ENCODE measurements at places on chromosomes 6 and 20.

GRCh38 chr20:15100506-15101160 lies 763.2 kb upstream of the FLRT3 start:
- no peak for DNase-seq

GRCh38 chr6:168408504-168409136 lies 32.4 kb upstream of the SMOC2 start:
- no peak for DNase-seq

DNA sequence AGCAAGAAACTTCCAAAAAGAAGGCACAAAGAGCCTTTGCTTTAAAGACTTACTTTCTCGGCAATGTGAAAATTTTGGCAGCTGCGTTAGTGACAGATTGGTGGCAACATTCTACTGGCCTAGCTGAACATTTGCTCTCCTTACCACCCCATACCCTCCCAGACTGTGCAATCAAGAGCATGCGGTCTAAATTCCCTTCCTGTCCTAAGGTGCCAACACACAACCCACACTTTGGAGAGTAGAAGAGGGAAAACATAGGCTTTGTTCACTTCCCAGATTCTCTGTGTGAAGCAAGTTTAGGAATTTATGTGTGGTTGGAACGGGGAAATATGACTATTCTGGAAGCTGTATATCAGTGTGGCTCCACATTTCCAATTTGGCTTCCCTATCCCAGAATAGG lies 29.8 kb upstream of the NEDD9 start:
- no peak for DNase-seq

DNA sequence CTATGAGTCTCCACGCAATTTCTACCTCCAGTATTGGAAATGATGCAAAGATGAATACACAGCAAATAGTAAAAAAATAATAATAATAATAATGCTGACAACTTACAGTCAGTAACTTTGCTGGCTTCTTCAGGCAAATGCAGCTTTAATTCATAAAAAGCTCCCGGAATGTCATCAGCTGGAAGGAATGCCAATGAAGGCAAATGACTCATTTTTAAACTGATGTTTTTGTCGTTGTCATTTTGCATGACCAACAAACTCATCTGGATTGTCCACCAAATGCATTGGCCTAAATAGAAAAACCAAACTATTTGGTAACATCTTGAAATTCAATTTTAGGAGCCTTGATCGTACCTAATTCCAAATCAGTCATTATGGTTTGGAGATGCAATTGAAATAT lies 217.1 kb downstream of the ALDH8A1 start:
- no peak for DNase-seq

- DNase-seq, result no peak
Observed at GRCh38 chr6:168147205-168147738, 68.3 kb upstream of the FRMD1 start.

- no peak for DNase-seq
Observed at GRCh38 chr6:149223120-149223903, 94.2 kb upstream of the TAB2 start.

- DNase-seq, result no peak
Observed at GRCh38 chr6:120493505-120493904, 840.8 kb downstream of the TBC1D32 start.

- no peak for DNase-seq
Observed at GRCh38 chr6:125213939-125214338, 60.4 kb downstream of the TPD52L1 start.

GRCh38 chr6:3119040-3119723 lies 671 bp downstream of the BPHL start:
- no peak for DNase-seq

- no peak for DNase-seq
Observed at GRCh38 chr6:56549014-56549413, 93.7 kb downstream of the DST start.

DNA sequence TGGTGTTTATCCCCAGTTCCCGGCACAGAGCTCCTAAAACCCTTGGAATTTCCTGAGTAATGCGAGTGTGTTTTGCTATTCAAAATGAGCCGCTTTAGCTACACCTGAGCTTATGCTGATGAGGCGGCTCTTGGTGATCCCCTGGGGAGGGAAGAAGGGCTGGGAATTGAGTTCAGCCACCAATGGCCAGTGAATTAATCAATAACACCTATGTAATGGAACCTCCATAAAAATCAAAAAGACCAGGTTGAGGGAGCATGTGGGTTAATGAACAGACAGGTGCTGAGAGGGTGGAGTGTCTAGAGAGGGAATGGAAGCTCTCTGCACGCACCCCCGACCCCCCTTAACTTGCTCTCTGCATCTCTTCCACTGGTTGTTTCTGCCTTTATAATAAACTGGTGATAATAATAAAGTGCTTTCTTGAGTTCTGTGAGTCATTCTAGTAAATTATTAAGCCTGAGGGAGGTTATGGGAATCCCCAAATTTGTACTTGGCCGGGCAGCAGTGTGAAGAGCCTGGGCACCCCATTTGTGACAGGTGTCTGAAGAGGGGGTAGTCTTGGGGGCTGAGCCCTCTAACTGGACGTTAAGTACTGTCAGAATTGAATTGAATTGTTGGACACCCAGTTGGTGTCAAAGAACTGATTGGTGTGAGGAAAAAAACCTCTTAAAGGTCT lies 24.6 kb upstream of the SERPINB1 start:
- no peak for DNase-seq

DNA sequence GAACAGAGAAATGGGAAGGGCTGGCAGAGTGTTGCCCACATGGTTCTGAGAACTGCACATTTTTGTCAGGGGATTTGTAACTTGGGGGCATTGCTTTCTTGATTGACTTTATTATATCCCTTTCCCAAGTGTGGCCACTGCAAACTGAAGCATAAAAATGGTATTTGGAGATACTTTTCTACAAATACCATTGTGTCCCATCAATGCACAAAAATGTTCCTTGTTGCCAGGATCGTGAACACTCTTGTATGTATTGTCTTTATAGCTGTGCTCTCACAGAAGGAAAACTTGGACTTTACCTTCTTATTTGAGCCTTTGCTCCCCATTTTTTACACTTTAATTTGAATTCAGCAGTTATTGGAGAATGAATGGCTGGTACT lies 57.1 kb upstream of the C20orf144 start:
- no peak for DNase-seq

DNA sequence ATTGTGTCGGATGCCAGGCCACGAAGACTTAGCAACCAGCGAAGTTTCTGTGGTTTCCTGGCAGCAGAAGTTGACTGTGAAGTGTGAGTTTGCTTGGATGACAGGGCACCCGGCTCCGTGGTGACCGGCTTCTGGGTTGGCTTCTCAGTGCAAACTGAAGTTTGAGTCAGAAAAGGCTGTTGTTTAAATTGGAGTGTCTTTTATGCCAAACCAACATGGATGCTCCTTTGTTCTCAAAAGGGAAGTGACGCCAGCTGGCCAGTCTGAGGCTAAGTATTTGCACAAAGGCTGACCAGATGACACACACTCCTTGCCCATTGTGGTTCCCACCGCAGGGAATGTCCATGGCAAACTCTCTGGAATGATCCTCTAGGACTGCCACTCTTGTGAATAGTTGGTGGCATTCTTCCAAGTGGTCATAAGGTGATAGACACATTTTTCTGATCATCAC lies 164.8 kb upstream of the QKI start:
- DNase-seq, result no peak

- no peak for DNase-seq
Observed at GRCh38 chr20:62025832-62026563, 39.7 kb downstream of the TAF4 start.

- DNase-seq, result no peak
Observed at GRCh38 chr20:37852666-37853065, 50.3 kb upstream of the VSTM2L start.

DNA sequence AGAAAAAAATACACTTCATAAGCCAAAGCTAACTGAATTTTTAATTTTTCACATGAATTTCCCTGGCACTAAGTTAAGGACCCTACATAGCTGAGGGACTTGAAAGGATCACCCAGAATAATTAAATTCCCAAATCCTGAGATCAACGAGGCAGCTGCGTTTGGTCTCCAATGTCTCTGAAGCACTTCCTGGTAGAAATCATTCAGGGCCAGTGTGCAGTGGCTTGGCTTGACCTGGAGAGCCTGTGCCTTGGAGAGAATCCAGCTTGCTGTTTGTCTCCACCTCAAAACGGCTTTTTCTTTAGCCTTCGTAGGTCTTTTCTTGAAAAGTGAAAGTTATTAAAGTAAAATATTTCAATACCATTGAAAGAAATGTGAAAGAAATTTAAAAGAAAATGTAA lies 92.4 kb downstream of the SMOC2 start:
- no peak for DNase-seq

GRCh38 chr20:35617397-35618262 lies 2.0 kb downstream of the SPAG4 start:
- no peak for DNase-seq

DNA sequence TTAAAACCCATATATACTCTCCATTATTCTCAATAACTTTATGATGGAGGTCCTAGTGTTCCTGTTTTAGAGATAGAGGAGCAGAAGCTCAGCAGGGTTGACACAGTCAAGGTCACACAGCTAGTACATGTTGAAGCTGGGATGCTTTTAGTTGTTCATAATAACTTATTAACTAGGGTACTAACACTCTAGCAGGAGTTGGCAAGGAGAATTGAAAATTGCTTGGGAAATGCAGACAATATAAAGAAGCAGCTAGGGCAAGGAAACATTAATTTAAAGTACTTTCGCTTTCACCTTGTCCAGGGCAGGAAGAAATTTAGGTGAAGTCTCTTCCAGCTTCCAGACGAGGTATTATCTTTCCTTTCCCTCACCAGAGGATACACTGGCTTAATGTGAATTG lies 133.7 kb downstream of the RCAN2 start:
- DNase-seq, result no peak

DNA sequence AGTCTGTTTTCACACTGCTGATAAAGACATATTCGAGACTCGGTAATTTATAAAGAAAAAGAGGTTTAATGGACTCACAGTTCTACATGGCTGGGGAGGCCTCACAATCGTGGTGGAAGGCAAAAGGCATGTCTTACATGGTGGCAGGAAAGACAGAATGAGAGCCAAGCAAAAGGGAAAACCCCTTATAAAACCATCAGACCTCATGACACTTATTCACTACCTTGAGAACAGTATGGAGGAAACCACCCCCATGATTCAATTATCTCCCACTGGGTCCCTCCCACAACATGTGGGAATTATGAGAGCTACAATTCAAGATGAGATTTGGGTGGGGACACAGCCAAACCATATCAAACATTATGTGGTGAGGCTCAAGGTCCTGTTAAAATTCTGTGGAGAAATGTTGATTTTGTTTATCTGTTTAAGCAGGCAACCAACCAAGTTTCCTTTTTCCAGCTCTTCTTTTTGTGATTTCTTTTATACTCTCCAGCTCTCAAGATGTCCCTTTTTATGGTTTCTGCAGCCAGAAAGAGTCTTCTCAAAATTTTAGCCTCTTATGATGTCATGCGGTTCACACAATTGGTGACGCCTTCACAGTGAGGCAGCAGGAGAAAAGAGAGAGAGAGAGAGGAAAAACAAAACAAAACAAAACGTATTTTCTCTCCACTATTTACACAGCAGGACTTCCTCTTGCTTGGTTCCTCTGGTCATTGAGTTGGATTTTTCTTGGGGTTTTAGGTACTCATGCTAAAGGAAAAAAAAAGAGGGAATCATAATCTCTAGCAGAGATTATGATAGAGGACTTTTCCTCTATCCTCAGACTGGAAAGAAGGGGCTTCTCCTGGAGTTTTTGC lies 18.0 kb downstream of the AIG1 start:
- DNase-seq, result no peak

DNA sequence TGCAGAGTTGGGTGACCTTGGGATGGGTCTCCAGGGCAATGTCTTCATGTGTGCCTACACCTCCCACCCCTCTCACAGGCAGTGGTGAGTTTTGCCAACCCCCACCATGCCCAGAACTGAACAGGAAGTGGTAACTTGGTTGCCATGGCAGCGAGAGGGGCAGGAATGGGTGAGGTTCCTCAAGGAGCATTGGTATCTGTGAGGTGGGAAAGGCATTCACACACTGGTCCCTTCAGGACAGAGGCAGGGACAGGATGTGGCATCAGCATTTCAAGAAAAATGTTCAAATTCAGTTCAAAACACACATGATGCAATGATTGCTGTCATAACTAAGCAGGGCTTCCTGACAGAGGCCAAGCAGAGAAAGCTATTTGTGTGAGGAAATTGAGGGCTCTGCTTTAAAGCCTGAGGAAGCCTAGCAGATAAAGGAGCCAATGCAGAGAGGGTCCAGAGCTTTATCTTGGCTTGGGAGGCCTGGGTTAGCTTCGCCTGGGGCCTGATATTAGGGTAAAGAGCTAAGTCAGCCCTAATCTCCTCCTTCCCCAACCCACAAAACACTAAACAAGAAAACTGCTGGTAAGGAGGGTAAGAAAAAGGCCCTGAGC lies 551 bp downstream of the TREML2 start:
- DNase-seq, result no peak

GRCh38 chr20:41032271-41032670 lies 3.6 kb downstream of the TOP1 start:
- DNase-seq, result no peak

DNA sequence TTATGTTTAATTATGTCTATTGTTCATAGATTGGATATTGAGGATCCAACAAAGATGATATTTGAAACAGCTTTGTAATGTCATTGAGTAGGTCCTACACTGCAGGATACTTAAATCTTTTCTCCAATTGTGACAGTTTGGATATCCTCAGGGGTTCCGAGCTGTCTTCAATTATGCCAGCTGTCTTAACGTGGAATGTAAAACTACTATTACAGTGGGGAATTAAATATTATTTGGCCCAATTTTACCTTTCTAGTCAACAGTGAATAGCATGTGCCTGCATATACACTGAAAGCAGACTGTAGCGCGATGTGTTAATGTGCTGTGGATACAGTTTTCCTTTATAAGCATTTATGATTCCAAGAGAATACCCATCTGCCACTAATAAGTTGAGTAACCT lies 156.9 kb downstream of the GRIK2 start:
- DNase-seq, result no peak

DNA sequence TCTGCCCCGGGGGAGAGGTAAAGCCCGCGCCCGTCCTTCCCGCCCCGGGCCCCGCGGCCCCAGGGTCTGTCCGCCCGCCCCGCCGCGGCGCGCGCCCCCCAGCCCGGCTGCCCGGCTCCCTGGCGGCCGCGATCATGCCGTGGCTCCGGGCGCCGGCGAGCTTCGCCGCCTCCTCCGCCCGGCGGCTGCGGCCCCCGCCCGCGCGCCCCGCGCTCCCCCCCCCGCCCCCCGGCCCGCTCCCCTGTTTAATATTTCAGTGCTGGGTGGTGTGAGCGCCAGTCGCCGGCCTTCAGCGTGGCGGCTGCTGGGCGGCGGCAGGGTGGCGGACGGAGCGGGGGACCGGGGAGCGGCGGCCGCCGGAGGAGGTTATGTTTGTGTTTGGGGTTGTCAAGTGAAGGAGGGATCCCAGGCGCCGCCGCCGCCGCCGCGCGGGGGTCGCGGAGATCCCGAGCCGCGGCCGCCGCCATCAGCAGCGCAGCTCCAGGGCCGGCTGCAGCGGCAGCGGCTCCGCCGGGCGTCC lies at the start of gene HIVEP1:
Gene HIVEP1 (plus strand): TSS at position 275 of the 520 bp plus-strand sequence. CDS start 3,317 bp downstream, outside the sequence.
- no peak for DNase-seq

- DNase-seq, result no peak
Observed at GRCh38 chr20:41111578-41111951, 25.8 kb upstream of the PLCG1 start.
